Fibroblast of skin of scalp (primary cell): ENCODE measurements at places on chromosomes 2 and 18.

GRCh38 chr2:12428786-12429185 lies 287.9 kb upstream of the TRIB2 start:
- DNase-seq: peak; percentile 83

DNA sequence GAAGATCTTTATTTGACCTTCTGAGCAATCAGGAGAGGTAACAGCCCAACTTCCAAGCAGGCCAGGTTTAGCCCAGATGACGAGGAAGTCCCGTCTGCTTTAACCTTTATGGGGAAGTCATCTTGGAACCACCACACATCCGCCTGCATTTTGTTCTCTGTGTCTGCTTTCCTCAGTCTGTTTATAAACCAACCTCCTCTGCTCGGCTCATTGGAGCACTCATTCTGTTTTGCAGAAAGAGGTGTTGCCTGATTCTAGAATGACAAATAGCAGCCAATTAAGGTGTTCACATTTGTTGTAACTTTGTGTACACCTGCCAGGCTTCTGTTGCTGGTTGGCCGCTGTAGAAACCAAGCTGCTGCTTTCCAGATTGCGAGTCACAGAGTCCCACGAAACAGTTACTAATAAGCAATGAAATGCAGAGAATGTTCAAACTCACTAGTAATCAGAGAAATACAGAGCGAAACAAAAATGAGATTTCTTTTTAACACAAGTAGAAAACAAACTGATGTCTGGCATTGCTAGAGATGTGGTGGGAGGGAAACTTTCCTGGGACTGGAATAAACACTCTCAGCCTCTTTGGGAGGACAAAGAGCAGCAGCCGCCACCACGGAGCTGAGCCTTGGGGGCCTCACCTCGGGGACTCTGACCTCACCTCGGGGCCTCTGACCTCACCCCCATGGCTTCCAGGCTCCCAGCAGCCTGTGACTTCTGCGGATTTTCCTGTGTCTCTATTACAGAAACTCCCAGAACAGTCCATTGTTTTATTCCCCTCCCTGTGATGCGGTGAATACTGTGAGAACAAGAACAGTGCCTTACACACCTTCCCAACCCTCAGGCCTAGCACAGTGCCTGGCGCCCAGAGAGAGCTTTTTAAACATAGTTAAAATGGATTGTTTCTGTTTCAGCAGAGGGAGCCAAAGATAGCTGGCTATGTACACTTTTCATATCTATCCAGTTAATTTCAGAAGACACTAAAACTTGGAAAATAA lies 64.0 kb downstream of the MBP start:
- peak; percentile 64 for DNase-seq

DNA sequence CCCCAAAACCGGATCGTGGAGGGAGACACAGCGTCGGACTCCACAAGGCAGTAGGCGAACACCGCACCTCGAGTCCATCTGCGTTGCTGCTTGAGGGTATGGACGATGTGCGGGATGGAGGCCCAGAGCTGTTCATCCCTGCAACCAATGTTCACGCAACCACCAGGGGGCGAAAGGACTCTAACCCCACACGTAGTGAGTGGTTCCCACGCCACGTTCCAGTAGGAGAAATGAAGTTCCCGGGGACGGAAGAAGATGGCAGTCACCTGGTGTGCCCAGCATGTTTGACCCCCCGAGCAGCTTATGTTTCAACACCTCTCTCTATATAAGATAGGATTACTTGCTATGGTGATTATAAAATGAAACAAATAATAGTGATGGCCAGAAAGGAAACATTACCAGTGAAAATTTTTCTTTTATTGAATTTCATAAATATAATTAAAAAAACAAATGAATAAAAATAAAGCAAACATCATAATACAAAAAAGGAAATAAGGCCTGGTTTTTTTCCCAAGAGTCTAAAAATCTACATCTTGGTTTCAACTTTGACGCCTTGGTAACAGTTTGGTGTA lies 184.3 kb downstream of the SH3BP4 start:
- peak; percentile 81 for DNase-seq

DNA sequence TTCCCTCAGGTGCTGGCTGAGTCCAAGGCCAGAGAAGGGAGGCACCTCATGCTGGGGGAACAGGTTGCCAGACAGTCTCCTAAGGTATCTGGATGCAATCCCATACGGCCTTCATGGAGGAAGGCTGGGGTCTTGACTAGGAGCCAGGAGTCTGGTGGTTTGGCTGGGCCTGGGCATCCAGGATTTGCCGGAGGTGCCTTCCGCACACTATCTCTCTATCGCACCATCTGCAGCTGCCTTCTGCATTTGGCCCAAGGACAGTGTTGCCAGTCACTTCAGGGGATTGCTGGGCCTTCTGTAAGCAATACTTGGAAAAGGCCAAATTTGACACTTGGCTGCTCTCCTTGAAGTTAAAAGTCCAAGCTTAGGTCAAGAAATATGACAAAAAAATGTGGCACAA lies 327.2 kb downstream of the EN1 start:
- DNase-seq: no peak

DNA sequence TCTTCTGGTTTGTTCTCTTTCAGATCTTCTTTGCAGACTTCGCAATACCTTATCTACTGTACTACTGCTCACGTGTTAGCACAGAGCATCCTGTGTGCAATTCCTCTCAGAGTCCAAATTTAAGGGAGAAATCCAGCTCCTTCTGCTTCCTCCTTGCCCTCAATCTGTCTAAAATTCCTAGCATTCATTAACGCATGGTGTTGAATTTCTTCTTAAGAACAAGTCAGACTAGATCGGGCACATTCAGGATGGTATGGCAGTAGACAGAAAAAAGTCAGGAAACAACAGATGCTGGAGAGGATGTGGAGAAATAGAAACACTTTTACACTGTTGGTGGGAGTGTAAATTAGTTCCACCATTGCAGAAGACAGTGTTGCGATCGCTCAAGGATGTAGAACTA lies 206.1 kb upstream of the CDH7 start:
- DNase-seq: no peak

DNA sequence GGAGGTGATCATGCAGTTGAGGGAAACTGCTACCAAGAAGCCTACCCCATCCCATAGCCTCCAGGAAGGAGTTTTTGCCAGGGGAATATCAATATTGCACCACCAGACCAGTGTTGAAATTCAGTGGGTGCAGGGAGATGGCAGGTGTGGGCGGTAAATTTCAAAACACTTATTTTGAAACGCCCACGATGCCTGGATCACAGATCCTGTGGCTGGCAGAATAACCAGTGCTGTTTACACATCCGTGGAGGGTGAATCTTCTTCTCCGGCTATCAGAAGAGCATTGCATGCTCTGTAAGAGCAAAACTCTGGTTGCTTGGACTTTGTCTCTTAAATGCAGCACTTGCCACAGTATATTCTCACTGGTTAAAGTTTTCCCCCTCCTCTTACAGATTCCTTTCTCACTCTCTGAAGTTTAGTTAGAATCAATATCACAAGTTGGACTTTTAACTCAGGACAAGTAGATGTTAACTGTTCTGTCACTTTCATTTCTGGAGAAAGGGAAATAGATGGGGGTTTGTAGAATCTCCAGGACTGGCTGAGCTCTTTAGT lies 70.5 kb upstream of the ZCCHC2 start:
- DNase-seq: no peak

- DNase-seq: no peak
Observed at GRCh38 chr2:48174503-48174902, 268.2 kb upstream of the FBXO11 start.

- DNase-seq: no peak
Observed at GRCh38 chr18:51053814-51054213, 23.8 kb downstream of the SMAD4 start.

DNA sequence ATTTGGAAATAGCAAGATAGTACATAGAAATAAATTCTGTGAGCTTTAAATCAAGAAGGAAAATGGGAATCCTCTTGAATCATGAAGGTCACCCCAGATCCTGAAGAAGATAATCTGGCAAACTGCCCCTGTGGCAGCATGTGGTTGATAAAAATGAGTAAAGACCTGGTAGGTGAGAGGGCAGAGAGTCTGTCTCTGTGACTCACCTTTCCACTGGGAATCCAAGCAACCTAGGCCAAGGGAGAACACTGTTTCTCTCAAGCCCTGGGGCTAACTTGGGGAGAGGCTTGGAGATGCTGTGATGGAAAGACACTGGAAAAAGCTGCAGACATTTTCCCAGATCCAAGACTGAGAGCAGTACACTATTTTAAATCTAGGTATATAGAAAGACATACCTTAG lies 185.8 kb upstream of the CNTNAP5 start:
- no peak for DNase-seq

DNA sequence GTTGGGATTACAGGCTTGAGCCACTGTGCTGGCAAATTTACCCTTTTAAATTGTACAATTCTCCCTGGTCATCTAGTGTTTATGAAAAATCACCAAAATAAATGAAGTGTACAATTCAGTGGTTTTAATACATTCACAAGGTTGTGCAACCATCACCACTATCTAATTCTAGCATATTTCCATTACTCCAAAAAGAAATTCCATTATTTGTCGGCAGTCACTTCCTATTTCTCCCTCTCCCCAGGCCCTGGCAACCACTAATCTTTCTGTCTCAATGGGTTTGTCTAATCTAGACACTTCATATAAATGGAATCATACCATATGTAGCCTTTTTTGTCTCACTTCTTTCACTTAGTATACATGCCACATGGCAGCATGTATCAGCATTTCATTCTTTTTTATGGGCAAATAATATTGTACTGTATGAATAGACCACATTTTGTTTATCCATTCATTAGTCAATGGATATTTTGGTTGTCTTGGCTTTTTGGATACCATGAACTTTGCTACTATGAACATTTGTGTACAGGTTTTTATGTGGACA lies 12.6 kb upstream of the POLE4 start:
- peak; percentile 54 for DNase-seq

DNA sequence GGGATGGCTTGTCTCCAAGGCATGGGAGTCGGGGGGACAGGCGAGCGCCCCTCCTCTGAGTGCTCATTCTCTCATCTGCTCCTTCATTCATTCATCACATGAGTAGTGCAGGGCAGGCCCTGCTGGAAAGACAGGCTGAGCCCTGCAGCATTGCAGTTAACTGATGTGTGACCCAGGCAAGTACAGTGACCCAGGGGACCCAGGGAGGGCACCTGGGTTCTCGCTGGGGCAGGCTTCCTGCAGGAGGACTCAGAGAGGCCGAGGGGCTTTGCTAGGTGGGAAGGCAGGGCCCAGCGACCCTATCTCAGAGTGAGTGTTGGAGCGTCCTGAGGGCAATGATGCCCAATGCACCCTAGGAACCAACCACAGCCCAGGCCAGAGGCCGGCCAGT lies 30.6 kb downstream of the HJURP start:
- no peak for DNase-seq

GRCh38 chr2:84537251-84537650 lies 21.0 kb downstream of the DNAH6 start:
- no peak for DNase-seq

DNA sequence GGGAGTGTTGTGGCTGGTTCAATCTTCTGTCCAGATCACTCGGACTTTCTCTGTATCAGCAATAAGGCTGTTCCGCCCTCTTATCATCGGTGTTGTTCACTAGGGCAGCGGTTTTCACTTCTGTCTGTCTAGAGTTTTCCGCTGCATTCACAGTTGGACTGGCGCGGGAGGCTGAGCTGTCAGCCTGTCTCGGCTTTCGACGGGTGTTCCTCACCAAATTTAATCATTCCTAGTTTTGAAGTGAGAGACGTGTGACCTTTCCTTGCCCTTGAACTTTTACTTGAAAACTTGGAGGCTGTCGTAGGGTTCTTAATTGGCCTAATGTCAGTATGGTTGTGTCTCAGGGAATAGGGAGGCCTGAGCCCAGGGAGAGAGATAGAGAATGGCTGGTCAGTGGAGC lies 108.3 kb downstream of the NFATC1 start:
- DNase-seq: no peak

GRCh38 chr18:63216516-63217311 lies 102.9 kb downstream of the BCL2 start:
- no peak for DNase-seq

DNA sequence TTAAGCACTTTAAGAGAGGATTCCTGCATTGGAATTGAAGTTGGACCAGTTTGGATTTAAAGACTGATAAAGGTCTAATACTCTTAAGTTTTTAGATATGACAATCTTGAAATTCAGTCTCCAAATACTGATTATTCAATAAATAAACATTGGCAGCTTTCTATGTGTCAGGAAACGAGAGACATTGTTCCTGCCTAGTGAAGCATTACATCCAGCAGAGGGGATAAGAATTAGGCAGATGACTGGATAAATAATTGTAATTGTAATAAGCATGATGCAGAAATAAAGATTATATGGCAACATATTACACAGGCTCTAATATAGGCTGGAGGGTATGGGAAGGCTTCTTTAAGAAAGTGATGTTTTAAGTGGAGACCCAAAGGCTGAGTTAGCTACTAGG lies 226.5 kb upstream of the MMADHC start:
- no peak for DNase-seq

GRCh38 chr18:21110713-21111345 lies 784 bp downstream of the ROCK1 start:
- DNase-seq: peak; percentile 24

DNA sequence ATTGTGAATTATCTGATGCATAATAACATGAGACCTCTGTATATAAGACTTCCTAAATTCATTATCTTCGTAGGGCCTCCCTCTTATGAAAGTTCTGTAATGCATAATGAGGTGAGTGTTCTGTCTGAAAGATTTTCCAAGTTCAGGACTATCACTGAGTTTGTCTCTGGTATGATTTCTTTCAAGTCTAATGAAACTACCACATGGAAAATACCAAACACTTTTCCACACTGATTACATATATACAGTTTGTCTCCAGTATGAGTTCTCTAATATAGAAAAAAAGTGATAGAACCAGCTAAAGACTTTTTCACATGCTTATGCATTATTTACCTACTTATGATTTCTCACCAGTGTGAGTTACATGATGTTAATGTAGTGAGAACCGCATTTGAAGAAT lies 34.7 kb downstream of the CTNNA2 start:
- DNase-seq: no peak

- no peak for DNase-seq
Observed at GRCh38 chr2:86243950-86244733, 44.9 kb downstream of the MRPL35 start.

GRCh38 chr2:9222239-9222892 lies 15.8 kb downstream of the ASAP2 start:
- no peak for DNase-seq

DNA sequence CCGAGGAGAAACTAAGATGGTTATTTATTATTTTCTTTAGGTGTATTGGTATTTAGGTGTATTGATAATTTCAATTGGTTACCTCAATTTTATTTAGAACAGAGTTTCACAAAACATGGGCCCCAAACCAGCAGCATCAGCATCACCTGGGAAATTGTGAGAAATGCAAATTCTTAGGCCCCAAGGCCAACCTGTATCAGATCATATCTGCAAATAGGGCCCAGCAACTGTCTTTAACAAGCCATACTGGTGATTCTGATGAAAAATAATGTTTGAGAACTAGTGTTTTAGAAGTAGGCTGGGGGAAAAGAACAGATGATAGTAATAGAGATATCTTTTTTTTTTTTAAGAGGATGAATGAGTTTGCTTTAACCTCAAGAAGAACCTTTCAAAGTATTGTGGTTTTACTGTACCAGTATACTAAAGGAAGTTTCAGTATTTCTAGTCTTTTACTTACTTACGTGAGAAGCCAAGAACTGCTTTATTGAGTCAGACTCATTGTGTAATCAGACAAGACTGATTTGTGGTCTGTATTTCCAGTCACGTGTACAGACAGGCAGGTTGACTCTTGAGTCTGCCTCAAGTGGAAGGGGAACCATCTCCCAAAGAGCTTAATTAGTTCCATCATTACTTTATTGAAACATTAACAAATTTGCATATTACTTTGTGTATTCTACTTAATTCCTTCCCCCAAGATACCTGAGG lies 60.4 kb upstream of the GAREM1 start:
- no peak for DNase-seq

GRCh38 chr2:223918671-223919134 lies 26.4 kb downstream of the WDFY1 start:
- DNase-seq: no peak
